NCI-H1092 treated with DMSO at 0.1 percent for 48 hours (cell line): ENCODE measurements at places on chromosomes 6 and 20.

DNA sequence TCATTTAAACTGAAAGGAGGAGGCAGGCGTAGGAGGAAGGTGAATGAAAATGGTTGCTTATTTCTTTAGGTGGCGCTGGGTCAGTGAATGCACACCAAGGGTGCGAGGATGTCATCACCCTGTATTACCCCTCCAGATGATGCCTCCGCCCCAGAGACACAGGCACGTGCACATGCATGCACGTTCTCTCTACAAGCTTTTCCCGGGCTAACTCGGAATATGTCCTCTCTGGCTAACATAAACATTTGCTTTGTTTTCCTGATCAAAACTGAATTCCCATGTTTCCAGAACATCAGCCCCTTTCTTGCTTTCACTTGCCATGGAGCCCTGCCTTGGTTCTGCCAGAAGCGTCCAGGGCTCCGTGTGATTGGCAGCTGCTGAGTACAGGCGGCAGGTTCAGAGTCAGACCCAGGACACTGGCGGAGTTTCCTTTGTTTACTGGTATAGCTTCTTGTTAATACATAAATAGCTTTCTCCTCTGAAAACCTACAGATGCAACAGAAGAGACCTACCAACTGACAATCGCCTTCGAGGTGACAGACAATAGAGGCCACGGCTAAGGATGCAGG is 131.2 kb upstream of the RPS6KA2 start:
- DNase-seq, result no peak

DNA sequence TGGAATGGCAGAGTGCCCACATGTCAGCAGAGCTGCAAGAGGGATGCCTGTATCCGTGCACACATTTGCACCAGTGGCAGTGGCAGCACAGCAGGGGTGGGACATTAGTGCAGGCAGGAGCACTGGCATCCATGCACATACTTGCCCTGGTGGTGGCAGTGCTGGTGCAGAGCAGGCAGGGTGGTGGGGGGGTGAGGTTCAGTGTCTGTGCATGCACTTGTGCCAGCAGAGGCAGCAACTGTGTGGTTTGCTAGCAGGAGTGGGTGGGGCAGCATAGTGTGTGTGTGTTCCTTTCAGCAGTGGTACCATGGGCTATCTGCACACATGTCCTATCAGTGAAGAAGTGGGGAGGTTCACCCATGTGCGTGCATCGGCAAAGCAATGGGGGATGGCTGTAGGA is 151.6 kb downstream of the EPM2A start:
- DNase-seq, result no peak

DNA sequence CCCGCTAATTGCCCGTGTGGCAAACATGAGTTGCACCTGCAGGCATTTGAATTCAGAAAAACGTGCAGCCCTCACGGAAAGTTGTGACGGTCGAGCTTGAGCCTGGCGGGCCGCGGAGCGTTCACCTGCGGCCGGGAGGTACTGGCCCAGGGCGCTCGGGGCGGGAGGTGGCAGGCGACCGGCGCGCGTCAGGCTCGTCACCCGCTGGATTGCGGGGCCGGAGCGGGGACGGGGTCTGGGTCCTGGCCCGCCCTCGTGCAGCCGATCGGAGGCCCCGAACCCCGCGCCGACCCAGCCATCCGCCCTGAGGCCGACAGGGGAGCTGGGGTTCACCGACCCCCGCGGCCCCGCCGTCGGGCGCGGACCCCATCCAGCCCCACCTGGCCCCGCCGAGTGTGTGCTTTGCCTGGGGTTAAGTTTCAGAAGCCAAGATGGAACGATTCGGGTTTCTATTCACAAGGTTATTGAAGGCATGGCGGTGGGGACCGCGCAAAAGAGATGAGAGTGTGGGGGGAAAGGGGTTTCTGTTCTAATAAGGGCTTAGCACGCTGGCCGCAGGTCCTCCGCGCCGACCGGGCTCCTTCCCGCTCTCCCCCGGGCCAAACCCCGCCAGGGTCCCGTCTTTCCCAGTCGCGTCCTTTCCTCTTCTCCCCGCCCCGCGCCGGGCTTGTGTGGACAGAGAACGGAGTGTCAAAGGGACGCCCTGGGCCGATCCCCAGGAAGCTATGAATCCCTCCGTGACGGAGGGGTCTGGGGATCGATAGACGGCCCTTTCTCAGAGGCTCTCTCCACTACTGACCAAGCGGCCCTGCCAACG is 1.6 kb upstream of the HEY2 start:
- no peak for DNase-seq

GRCh38 chr6:100517633-100518032 is 52.9 kb upstream of the SIM1 start:
- no peak for DNase-seq

GRCh38 chr6:146224988-146225387 is 196.1 kb downstream of the GRM1 start:
- no peak for DNase-seq

DNA sequence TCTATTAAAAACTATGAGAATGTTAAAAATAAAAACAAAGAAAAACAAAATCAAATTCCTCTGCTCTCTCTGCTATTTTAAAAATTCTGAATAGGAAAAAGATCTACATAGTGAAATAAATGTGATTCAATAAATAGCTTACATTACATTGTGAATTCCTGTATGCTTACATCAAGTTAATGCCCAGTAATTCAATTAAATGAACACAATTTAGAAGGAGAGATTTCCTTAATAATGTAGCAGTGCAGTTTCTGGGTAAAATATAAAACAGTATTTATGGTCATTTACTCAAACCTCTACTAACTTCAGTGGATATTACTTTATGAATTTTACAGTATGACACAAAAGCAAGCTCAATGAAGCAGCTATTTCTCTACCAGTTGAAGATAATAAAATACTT is 594.6 kb downstream of the EYS start:
- DNase-seq, result no peak

DNA sequence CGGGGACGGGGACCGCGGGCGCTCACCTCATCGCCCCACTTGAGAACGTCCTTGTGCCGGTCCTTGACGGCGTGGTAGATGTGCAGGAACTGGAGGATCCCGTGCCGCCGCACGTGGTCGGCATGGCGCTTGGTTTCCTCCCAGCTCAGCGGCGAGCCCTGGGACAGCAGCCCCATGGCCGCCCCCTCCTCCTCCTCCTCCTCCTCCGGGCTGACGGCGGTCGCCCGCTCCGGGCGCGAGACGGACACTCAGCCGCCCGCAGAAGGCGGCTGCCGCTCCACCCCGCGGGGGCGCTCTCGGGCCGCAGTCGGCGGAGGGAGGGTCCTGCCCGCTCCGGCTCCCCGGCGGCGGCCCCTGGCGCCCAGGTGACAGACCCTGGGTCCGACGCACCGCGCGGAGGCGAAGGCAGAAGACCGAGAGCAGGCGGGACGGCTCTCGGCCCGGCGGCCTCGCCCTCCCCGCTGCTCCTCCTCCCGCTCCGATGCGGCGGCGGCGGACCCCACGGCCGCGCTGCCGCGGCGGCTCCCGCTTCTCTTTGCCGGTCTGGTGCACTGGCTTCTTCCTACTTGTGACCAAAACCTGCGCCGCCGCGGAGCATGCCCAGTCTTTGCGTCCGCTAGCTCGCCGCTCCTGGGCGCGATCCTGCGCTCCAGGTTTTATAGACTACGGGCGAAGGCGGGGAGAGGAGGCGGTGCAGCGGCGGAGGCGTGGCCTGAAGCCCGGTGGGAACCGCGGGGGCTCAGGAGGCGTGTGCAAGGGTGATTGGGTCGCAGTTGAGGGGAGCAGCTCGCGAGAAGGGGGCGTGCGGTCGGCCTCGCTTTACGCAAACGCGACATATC is at the start of gene GCLC:
Gene GCLC (minus strand): TSS at position 632 of the 839 bp plus-strand sequence. CDS start 456 bp downstream, at position 176.
- DNase-seq, result peak; percentile 85

GRCh38 chr6:4093288-4093687 is 14.4 kb upstream of the FAM217A start:
- no peak for DNase-seq

DNA sequence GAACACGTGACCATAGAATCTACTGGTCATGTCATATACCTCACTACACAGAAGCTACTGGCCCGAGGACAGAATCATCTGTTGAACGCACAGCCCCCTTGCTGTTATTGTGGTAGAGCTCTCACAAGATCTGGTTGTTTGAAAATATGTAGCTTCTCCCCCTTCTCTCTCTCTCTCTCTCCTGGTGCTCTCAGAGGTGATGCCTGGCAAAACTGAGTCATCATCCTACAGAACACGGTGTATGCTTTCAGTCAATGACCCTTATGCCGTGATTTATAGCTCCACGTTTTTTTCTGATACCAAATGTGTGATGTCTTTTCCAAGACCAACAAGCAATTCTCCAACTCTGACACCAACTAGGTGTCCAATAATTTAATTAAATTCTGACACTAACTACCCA is 13.0 kb upstream of the RBM24 start:
- no peak for DNase-seq

GRCh38 chr20:60921022-60921622 is 330.9 kb upstream of the CDH4 start:
- no peak for DNase-seq

DNA sequence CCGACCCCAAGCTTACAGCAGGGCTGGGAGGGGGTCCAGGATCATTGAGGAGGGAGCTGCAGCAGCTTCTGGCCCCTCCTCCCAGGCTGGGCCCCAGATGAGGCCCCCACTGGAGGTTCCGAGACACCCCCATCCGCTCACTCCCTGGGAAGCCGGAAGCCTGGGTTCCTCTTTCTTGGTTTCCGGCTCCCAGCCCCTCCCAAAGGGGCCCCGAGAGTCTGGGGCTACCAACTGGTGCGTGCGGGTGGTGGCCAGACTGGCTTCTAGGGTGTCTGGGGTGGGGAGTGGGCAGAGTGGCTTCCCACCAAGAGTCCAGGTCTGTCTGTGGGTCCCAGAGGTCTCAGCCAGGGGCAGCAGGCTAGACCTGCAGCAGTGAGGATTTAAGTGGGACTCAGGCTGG is 2.2 kb downstream of the RGS19 start:
- no peak for DNase-seq
